Stimulated activated CD4-positive, alpha-beta T cell treated with anti-CD3 and anti-CD28 coated beads, Interleukin-4, amount 100 ng/mL, for 4 hours (primary cell): ENCODE measurements at places on chromosomes 6 and 20.

DNA sequence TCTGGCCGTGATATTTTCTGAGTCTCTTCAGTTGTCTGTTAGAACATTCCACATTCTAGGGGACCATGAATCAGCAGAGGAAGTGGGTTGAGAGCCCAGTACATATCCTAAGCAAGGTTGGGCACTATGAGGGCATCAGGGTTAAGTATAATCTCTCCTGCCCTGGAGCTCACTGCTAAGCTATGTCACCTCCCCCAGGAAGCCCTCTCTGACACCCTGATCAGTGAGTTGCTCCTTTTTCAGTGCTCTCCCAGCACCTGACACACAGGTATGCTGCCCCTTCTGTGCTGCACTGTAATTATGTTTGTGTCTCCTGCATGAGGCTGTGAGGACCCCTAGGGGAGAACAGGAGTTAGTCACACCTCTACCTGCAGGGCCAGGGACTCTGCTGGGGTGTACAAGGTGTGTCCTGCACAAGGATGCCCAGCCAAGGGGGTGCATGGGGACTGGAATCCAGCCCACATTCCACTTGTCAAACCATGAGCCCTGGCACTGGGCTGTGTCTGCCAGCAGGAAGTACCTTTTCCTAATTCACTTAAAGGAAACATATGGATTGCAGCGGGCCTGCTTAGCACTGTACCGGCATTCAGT is 3.9 kb downstream of the RAB44 start:
- DNase-seq, result no peak

- no peak for DNase-seq
These were observed 106.0 kb downstream of the ADGRG6 start for GRCh38 chr6:142407685-142408273.

- no peak for DNase-seq
These were observed 235.1 kb upstream of the ZNF217 start for GRCh38 chr20:53828682-53829254.

- DNase-seq, result no peak
These were observed 196.2 kb downstream of the PAX1 start for GRCh38 chr20:21901470-21902275.

- DNase-seq, result no peak
These were observed 9.4 kb upstream of the ZBTB46 start for GRCh38 chr20:63840405-63840828.

- DNase-seq, result no peak
These were observed 79.4 kb downstream of the THEMIS start for GRCh38 chr6:127821431-127821830.

- no peak for DNase-seq
These were observed 247.0 kb downstream of the ATXN1 start for GRCh38 chr6:16514249-16514648.
